ENCODE measurements at places on chromosomes 7 and 10. TPM values are rescaled to one million over a fixed set of nuclear protein-coding genes. Genes with fewer than 3 reads are reported as not detected.

DNA sequence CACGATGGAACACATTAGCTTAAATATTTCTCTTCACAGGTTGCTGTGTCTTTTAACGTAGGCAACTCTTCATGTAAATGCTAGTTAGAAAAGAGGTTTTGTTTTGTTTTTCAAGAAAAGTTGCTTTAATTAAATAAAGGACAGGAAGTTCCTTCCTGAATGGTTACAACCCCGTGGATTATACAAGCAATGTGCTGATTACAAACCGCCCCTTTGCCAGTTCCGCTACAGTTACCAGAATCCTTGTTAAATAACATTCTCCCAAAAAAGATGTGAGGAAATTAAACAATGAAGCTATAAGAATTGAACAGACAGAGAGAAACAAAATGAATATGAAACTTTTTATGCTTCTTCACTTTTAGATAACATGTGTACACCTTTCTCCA lies 75.1 kb downstream of the LYZL2 start:
- DNase-seq: no peak

DNA sequence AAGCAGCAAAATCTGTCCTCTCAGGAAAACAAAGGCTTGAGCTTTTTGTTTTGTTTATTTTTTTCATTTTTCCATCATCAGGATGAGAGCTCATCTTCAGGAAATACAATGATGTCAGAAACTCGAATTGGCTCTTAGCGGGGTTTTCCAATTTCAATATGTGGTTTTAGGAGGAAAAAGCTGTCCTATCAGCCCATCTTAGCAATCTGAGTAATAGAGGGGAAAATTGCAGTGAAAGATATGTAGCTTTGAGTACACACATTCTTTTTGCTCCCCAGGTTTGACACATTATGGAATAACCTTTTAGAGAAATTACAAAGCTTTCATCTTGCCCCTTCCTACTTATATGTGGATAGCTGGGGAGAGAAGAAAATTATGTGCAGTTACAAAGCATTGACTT lies 113.6 kb upstream of the MYO3A start:
- no peak for DNase-seq

DNA sequence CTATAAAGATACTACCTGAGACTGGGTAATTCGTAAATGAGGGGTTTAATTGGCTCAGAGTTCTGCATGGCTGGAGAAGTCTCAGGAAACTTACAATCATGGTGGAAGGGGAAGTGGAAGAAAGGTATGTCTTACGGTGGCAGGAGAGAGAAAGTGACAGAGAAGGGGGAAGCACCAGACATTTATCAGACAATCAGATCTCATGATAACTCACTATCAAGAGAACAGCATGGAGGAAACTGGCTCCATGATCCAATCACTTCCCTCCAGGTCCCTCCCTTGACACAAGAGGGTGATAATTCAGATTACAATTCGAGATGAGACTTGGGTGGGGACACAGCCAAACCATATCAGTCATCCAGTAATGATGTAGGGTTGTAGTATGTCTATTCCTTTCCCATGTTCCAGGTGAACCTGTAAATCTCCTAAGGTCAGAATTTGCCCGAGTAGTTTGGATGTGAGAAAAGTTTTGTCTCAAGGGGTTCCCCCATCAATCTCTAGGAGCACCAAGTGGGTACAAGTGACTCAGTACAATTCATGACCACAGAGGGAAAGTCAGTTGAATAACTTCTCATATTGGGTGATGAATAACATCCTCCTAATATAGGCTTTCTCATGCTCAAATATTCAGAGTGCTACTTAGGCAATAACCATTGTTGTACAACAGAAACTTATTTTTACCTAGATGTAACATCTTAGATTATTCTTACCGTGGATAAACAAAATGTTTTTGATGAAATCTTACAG lies 39.7 kb upstream of the MTPN start:
- no peak for DNase-seq

GRCh38 chr7:127486654-127487053 lies 94.1 kb upstream of the ZNF800 start:
- peak; percentile 65 for DNase-seq

Gene TDRD1
- total RNA-seq: 0.09 TPM

DNA sequence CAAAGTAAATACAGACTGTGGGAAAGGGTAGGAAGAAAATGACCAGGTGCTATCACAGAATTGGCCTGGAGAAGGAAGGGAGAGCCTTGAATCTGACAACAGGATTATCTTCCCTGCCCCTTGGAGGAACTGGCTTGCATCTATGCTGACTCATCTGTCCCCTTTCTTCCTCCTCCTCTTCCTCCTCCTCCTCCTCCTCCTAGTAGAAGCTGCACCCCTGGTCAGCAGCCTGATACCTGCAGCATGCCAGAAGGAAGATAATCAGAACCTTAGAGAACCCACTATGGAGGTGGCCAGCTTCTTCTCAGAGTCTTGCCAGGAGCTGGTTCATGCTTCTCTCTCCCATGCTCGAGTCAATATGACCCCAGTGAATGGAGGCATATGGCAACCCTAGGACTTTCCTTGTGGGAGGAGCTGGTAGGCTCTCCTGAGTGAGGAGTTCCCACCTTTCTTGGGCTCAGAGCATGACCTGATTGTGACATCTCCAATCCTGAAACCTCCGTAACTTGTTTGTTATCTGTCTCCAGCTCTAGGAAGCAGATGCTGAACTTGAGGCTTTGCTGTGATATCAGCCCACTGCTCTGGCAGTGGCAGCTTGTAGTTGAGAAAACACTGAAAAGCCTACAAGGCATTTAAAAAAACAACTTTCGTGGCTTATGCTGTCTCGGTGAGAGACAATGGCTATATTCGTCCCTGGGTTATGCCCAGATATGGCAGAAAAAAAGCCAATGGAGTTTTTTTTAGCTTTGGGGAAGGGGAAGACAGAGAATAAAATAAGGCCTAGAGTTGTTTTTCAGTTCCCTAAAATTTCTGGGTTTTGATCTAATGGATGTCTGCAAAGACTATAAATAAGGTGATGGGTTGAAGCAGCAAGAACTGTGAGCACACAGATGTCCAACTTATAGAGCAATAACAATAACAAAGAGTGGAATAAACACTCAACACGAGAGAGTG lies 60.6 kb downstream of the CDHR3 start:
- no peak for DNase-seq

DNA sequence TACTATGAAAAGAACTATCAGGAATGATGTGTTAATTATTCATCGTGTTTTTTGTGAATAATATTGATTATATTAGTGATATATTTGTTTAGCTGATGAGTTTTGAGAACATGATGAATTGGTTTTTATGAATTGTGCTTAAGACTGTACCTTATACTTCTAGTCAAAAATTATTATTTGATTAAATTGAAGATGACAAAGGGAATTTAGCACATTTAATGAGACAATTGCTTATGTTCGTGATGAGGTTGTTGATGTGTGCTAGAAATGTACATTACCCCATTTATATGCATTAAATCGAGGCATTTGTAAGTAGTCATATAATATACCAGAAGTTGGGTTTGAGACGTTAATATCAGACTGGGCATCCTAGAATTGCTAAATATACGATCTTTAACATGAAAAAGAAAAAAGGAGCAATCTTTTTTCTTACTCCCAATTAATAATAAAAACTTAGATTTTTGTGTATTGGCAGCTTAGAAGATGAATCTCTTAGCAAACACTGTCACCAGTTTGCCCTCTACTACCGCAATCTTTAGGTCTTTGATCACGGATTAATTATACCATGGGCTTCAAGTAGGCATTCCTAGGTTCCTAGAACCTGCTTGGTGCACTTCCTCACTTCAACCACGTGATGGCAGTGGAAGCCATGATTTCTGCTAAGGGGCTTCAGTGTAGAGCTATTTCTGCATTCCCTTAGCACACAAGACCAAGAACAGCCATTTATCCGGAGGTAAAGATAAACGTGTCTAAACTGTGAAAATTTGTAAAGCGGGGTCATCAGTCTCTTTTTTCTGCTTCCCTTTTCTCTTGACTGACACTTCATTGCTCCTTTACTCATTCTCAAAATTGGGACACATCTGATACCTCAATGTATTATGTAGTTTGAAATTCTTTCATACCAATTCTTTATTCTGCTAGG lies 1.6 kb downstream of the KLHDC10 start:
- peak; percentile 80 for DNase-seq

Gene CDH23
- total RNA-seq: 1.8 TPM

Gene OPALIN
- not detected for total RNA-seq

Gene GIMAP6
- not detected for total RNA-seq

Gene KLF14
- total RNA-seq: not detected

GRCh38 chr7:45881759-45882464 lies 6.4 kb upstream of the IGFBP1 start:
- DNase-seq: no peak

DNA sequence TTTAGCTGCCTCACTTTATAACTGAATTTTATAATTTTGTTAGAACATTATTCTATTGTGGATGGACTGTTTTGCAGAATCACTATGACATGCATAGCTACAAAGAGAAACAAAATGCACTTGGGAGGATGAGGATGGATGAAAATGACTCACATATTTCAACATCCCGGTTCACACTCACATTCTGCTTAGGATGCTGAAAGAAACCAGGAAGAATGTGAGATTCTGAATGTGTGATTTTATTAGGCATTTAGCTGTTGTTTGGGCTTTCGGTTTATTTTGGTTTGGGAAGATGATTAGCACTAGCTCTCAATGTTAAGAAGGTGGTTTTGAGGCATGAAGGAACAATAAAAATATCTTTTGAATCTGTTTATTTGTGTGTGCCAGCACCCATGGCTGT lies 235.5 kb downstream of the SEMA3E start:
- no peak for DNase-seq

- peak; percentile 92 for DNase-seq
Measured at GRCh38 chr10:93893646-93894515, at the start of gene SLC35G1. Gene SLC35G1 (plus strand): TSS chr10:93893978. CDS start chr10:93894034, 56 bp downstream.

Gene OR6V1
- total RNA-seq: not detected

Gene SLC26A3
- not detected for total RNA-seq

Gene TSPAN15
- total RNA-seq: 10.1 TPM

DNA sequence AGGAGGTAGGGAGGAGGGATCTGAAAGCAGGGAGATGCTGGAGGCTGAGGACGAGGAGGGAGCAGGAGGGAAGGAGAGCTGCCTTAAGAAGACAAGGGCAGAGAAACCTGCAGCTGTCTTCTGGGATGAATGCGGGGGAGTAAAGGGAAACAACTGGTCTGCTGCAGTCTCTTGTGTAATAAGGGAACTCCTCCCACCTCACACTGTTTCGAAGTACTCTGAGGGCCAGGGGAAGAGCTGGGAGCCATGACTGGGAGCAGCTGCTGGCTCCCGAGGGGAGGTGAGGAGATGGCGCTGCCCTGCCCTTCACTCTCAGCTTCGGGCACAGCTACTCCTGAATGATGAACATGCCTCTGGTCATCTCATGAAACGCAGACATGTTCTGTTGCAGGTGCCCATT lies 65.1 kb downstream of the CLEC2L start:
- peak; percentile 46 for DNase-seq

Gene COMTD1
- total RNA-seq: 16.8 TPM

GRCh38 chr7:32204361-32205018 lies 134.3 kb upstream of the PDE1C start:
- peak; percentile 87 for DNase-seq

DNA sequence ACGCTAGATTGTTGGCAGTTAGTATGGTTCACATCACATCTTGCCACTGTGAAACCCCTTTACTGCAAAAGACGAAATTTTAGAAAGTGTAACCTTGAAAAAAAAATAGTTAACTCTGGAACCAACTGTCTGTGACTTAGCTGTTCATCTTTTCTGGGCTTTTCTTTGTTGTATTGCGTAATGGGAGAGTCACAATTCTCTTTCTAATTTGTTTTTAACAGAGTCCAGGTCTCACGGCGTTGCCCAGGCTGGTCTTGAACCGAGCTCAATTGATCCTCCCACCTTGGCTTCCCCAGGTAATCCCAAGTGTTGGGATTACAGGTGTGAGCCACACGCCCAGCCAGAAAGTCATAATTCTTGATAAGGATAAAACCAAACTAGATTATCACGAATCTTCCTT lies 14.5 kb downstream of the UBE3C start:
- no peak for DNase-seq

- DNase-seq: no peak
Measured at GRCh38 chr7:12581897-12582296, 11.4 kb downstream of the SCIN start.

GRCh38 chr10:127550861-127551260 lies 1.8 kb downstream of the NPS start:
- no peak for DNase-seq

Gene DEPP1
- 2.9 TPM for total RNA-seq

Gene ATP6V0A4
- total RNA-seq: 0.16 TPM

Gene COBL
- 26.3 TPM for total RNA-seq

Gene SAP25
- total RNA-seq: 5.3 TPM

- DNase-seq: no peak
Measured at GRCh38 chr10:3668966-3669330, 116.1 kb downstream of the KLF6 start.

GRCh38 chr10:62038609-62039190 lies 137.2 kb downstream of the ARID5B start:
- peak; percentile 85 for DNase-seq

Gene MALRD1
- 0.70 TPM for total RNA-seq

Gene NANOS1
- 0.90 TPM for total RNA-seq

DNA sequence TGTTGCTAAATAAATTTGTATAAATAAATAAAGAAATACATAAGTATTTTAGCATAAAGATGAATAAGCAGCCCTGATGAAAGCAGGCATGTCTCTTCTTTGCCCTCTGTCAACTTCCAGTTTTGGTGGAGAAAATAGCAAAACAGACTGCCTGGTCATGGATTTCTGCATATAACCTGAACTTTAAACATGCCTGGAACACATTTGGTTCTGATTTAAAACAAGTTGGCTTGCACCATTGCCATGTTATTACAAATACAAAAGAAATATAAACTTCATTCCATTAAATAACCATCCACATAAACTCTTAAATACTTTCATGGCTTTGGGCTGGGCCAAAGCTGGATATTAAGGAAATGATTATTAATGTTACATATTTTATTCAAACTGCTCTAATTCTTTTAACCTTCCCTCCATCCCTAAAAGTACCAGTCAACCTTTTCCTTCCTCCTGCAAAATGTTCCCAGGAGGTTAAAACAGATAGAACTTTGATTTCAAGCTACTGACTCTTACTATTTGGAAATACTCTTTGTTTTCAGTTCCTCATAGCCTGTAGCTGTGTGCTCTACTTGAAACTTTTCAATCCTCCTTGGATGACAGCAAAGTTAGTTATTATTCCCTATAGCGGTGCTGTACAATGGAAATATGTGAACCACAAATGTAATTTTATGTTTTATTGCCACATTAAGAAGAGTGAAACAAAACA lies 96.3 kb downstream of the BICC1 start:
- no peak for DNase-seq
